Activated T-helper 17 cell treated with anti-CD3 and anti-CD28 coated beads, Interleukin-2, amount 50 U/mL, for 72 hours (primary cell): ENCODE measurements at places on chromosomes 2 and 18. TPM values are rescaled to one million over a fixed set of nuclear protein-coding genes. Genes with fewer than 3 reads are reported as not detected.

The ZNF407 gene
- total RNA-seq, result 17.9 TPM

The EVX2 gene
- total RNA-seq, result not detected

The LMAN1 gene
- 245 TPM for total RNA-seq

The FSHR gene
- total RNA-seq, result not detected

The CNTNAP5 gene
- total RNA-seq, result not detected

The ELMOD3 gene
- 17.5 TPM for total RNA-seq

The SGO2 gene
- total RNA-seq, result 51.2 TPM

The PAX3 gene
- not detected for total RNA-seq

The SNED1 gene
- total RNA-seq, result 3.0 TPM
